ENCODE measurements at places on chromosomes 12 and 14. TPM values are rescaled to one million over a fixed set of nuclear protein-coding genes. Genes with fewer than 3 reads are reported as not detected.

SSPN gene
- total RNA-seq: 24.6 TPM

LBHD2 gene
- not detected for total RNA-seq

CISTR gene
- not detected for total RNA-seq

MYRFL gene
- under 0.01 TPM for total RNA-seq

PLBD1 gene
- total RNA-seq: 1.1 TPM

FGD4 gene
- total RNA-seq: 6.0 TPM

CCDC88C gene
- 0.85 TPM for total RNA-seq

OR11H6 gene
- total RNA-seq: not detected

RASSF9 gene
- 0.85 TPM for total RNA-seq
